ENCODE measurements at places on chromosomes 16 and 17.

DNA sequence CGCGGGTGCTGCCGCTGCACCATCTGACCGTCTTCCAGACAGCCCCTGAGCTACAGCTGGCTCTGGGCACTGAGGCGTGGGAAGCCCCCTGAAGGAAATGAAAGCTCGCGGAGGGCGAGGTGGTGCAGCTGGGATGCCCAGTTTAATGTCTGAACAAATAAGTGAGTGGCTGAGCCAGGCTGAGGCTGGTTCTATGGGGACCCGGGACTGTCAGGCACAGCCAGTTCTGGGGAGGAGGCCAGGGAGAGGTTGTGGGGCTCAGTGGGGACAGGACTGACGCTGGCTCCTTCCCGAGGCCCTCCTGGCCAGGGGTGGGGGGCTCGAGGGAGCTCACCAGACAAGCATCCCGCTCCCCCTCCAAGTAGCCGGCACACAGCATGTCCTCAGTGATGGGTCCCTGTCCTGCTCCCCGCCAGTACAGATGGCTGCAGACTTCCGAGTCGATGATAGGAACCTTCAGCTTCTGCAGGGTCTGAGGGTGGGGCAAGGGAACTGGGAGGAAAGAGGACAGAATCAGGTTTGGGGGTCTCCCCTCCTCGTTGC, 4.4 kb downstream of the PRSS22 start:
- DNase-seq: no peak

- no peak for DNase-seq
Measured at GRCh38 chr16:11848842-11849241, 2.5 kb downstream of the RSL1D1 start.

DNA sequence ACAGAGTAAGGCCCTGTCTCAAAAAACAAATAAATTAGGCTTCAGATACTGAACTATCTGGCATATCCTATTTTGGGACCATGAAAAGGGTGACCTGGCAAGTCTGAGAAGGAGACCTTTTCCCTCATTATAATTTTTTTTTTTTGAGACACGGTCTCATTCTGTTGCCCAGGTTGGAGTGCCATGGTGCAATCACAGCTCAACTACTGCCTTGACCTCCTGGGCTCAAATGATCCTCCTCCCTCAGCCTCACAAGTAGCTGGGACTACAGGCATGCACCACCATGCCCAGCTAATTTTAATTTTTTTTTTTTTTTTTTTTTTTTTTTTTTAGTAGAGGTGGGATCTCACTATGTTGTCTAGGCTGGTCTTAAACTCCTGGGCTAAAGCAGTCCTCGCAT, 37.3 kb downstream of the PLCG2 start:
- DNase-seq: no peak

GRCh38 chr16:1157639-1158455, 4.9 kb downstream of the CACNA1H start:
- DNase-seq: no peak

GRCh38 chr17:28978356-28978964, 27.1 kb upstream of the PHF12 start:
- no peak for DNase-seq

GRCh38 chr17:73952480-73953205, 250.8 kb upstream of the RPL38 start:
- peak; percentile 46 for DNase-seq

- DNase-seq: peak; percentile 89
Measured at GRCh38 chr17:49514071-49514721, 19.1 kb downstream of the NGFR start.

DNA sequence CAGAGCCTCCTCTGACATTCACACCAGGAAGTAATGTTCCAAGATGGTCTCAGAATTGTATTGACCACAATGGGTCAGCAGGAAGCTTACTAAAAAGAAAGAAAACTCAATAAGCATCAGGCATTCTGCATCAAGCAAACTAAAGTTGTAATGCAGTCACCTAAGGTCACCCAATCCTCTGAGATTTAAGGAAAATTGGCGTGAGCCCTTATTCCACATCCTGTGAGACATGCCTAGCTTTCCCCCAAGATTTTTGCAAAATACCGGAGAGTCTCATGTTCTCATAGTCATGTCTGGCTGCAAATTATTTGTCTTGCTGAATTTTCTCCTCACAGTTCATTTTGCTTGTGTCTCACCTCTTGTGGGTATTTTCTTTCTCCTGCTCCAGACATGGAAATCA, 417.1 kb upstream of the SOX9 start:
- DNase-seq: no peak

- peak; percentile 90 for DNase-seq
Measured at GRCh38 chr16:28277537-28278388, 14.6 kb upstream of the SBK1 start.

GRCh38 chr16:9007177-9007794, 43.6 kb upstream of the USP7 start:
- DNase-seq: no peak

GRCh38 chr16:86952769-86953168, 364.4 kb downstream of the C16orf95 start:
- DNase-seq: no peak

- DNase-seq: peak; percentile 55
Measured at GRCh38 chr16:55569025-55569424, 2.5 kb downstream of the CAPNS2 start.

DNA sequence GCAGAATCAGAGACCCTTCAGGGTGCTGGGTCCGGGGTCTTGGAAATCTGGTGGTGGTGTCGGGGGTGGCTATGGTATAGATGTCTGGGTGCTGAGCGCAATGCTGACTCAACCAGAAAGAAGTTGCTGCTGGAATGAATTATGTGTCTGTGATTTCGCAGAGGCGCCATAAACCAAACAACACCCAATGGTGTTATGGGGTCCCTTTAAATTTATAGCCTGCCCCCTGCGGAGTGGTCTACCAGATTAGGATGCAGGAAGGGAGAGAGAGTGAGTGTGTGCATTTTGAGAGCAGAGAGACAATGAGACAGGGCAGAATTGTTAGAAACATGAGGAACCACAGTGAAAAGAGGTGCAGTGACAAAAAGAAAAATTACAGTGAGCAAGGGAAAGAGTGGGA, 100.7 kb upstream of the CDH11 start:
- no peak for DNase-seq

DNA sequence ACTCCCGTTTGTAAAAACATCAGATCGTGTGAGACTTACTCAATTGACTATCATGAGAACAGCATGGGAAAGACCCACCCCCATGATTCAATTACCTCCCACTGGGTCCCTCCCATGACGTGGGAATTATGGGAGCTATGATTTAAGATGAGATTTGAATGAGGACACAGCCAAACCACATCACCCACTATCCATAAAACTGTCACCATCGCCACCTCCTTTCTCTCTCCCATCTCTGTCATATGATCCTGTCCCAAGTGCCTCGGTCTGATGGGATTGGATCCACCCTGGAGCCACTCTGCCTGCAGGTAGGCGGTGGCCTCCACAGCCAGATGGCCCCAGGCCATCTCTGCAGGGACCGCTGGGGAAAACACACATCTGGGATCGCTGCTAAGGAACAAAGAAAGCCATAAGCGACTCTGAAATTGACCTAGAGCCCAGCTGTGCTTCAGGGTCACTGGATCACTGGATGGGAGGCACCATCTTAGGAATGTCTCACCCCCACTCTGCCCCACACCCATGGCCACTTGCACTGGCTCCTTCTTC, 61.2 kb downstream of the TMEM186 start:
- DNase-seq: no peak

- no peak for DNase-seq
Measured at GRCh38 chr17:34974179-34974578, 6.1 kb upstream of the LIG3 start.

DNA sequence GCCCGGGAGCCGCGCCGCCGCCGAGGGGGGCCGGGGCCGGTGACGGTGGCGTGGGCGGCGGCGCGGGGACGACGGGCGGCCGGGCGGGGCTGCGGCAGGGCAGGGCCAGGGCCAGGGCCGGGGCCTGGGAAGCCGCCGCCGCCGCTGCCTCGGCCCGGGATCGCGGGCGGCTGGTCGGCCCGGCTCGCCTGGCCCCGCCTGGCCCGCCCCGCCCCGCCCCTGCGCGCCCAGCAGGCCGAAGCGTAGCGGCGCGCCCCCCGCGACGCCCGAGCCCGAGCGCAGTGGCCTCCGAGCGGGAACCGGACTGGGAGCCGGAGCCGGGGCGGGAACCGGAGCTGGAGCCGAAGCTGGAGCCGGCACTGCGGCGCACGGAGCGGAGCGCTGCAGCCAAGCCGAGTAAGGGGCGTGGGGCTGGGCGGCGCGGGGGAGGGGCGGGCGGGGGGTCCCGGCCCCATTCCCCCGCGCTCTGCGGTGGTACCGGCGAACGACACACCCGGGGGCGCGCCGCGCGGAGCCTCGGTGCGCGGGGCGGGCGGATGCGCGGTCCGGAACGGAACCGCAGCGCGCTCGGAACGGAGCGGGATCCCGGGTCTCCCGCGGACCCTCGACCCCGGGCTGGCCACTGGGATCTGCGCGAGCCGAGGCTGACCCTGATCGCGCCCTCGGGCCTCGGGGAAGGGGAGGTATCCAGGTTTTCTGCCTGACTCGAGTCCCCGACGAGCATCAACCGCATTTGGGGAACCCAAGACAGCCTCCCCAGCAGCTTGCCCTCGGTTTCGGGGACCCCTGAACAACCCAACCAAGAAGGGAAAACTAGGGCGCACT, at the start of gene BEAN1:
BEAN1 (plus strand) TSS at position 260 of the 825 bp plus-strand sequence. CDS start 10,382 bp downstream, outside the sequence.
- DNase-seq: peak; percentile 58

DNA sequence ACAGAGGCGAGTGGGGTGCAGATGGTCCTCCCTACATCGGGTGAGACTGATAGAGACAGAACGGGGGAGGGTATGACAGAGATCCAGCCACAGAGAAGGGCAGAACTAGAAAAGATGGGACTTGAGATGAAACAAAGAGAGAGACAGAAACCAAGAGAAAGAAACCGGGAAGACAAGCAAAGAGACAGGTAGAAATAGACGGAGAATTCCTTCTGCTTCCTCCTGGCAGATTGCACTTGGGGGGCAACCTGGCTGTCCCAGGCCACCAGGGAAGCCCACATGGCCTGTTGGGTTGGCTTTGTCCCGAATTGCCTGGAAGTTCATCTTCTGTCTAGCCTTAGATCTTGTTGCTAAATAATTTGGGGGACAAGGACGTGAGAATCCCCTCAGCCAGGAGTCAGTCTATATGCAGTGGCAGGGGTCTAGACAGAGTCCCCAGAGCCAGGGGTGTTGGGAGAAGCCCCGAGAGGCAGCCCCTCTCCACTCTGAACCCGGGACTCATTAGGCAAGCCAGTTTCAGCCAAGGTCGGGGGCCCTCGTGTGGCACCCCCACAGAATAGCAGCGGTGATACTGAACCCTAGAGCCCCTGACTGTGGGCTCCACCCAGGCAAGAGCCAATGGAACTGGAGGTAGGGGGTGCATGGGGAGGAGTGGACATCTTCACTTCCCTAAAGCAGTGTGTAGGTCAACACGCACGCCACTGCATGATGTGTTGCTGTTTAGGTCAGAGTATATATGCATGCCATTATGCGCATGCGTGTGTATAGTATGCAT, 627 bp upstream of the TSPOAP1 start:
- DNase-seq: peak; percentile 64

DNA sequence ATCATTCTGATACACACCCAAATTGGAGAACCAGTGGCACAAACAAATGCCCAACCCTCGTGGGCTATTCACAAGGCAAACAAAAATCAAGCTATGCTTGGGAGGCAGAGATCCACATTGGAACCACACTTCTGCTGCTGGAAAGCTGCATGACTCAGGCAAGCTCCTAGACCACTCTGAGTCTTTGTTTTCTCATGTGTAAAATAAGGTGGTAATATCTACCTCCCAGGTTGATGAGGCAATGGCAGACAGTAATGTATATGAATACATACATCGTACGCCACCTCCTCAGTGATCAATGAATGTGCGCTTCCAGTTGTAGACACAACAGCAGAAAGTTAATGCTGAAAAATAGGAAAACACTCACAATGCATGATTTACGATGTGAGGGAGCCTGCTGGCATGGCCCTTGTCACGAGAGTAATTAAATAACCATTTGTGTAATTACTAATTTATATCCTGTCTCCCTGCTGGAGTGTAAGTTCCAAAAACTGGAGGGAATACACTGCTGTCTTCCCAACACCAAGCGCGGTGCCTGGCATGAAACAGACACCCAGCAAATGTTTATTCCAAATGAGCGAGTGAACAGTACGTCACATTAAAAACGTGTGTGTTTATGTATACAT, 69.9 kb upstream of the HSBP1 start:
- DNase-seq: no peak

- DNase-seq: peak; percentile 46
Measured at GRCh38 chr17:75504347-75505151, 10.8 kb downstream of the CASKIN2 start.

DNA sequence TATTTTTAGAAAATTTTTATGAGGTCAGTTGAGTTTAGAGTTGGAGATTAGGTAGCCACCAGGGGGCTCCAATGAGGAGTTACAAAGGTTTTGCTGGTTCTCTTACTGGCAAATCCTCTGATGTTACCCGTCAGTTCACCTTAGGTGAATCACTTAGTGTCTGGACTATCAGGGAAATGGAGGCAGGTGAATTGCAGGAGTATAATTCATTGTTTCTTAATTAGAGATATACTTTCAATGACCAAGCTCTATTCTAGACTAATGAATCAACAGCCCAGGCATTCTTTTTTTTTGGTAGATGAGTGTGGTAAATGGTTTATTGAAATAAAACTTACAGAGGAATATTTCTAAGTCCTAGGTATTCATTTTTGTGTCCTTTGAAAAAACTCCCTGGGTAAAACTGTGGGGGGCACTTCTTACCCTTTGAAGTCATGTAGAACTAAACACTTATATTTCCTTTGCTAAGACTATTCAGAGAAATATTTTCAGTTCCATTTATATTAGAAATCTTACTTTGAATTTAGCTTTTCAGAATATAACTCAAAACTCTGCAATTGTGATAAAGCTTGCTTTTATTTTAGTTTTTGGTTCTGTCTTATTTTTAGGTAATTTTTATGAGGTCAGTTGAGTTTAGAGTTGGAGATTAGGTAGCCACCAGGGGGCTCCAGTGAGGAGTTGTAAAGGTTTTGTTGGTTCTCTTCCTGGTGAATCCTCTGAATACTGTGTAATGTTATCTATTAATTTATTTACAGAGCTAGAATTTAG, 17.7 kb downstream of the PSMD11 start:
- peak; percentile 31 for DNase-seq

GRCh38 chr17:18960241-18960665, 8.3 kb downstream of the SLC5A10 start:
- DNase-seq: no peak

- DNase-seq: no peak
Measured at GRCh38 chr17:82966415-82966814, 113.0 kb upstream of the METRNL start.

DNA sequence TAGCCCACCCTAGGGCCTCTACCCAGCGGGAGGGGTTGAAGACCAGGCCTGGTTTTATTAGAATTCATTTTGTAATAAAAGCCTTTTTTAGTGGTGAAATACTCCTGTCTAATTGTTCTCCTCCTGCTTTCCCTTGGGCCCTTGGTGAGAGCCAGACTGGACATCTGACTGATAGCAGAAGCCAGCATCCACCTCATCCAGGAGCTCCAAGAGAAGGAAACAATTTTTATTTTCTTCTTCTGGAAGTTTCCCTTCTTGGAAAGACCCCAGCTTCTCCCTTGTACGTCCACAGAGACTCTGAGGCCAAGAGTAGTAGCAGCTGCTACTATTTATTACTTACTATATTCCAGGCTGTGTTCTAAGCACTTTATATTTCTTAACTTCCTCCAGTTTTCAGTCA, 4.0 kb upstream of the PHKG2 start:
- peak; percentile 71 for DNase-seq
